ENCODE measurements at places on chromosomes 5 and 9.

DNA sequence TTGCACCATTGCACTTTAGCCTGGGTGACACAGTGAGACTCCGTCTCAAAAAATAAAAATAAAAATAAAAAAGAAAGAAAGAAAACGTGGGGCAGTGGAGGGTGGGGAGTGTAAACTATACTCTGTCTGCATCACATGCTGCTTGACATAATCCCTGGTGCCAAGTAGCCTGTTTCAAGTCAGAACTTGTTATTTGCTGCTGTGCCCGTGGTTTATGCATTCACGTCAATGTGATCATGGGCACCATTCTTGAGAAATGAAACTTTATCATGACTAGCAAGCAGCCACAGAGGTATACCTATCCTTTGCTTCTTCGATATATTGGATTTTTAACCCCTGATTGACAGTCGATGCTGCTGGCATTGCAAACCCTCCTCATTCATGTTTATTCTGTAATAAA is 4.1 kb upstream of the SMU1 start:
- DNase-seq = no peak

GRCh38 chr9:76433836-76434235 is 25.1 kb upstream of the GCNT1 start:
- no peak for DNase-seq

DNA sequence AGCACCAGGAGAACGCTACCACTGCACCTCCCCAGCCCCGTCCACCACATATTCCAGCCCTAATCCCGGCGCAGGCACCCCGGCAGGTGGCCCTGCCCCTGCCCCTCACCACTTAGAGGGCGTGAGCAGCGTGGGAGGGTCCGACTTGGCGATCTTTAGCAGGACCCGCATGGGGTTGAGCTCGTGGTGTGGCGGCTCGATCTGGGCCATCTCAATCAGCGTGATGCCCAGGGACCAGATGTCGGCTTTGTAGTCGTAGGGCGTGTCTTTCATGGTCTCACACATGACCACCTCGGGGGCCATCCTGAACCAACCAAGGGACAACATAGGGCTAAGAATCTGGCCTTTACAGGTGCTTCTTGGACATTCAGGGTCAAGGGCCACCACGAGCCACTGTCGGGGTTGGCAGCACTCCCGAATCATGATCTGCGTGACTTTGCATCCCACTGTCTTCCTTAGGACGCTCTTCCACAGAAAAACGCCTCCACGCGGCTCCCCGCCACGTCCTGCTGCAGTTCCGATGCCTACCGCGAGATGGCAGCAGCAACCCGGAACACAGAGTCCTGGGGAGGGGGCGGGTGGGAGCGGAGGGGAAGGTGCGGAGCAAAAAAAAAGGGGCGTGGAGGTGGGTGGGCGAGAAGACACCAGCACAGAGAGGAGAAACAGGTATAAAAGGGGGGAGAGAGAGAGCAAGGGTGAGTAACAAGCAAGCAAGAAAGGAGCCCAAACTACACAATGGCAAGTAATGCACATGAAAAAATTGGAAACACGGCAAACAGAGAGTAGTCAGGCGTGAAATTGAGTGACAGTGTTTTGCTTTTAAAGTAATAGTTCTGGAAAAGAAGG is 81.3 kb downstream of the STK10 start:
- DNase-seq = no peak

- no peak for DNase-seq
Measured at GRCh38 chr9:90900130-90900529, 98.5 kb downstream of the SYK start.

DNA sequence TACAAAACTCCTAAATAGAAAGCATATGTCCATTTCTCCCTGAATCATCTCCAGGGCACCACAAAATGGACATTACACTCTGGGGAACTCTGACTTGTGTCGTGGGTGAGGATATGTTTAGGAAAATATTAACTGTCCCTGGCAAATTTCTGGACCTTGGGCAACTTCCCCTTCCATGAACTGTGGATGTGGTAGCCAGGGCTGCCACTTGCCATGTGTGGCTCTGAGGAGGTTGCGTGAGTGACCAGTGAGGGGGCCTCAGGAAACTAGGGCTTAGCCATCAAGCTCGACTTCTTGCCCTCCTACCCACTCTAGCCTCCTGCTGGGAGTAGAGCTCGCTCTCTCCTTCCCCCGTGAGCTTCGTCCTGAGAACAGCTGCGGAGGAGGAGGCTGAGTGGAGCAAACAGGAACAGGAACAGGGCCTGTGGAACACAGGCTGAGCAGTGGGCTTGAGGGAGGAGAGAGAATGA is 13.8 kb upstream of the STC2 start:
- DNase-seq = no peak

GRCh38 chr5:92508271-92508670 is 1072.7 kb downstream of the NR2F1-AS1 start:
- no peak for DNase-seq

DNA sequence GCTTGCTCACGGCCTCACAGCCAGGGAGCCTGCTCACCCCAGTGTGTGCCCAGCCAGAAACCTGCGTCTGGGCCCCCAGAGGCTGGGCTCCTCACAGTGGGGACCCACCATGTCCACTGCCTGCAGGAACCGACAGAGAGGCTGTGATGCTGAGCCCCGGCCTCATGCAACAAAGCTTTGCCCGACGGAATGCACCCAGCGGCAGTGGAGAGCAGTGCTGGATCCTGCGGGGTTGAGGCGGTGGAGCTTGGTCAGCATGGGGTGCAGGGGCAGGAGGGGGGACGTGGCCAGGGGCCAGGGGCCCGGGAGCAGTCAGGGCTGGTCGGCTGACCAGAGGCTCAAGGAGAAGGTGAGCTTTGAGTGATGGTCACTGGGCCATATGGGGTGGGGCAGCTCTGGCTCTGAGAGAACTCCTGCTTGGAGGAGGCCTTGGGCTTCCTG is 7.7 kb upstream of the CEP72 start:
- no peak for DNase-seq

- peak; percentile 54 for DNase-seq
Measured at GRCh38 chr9:114387680-114388356, at the start of gene AKNA. Gene AKNA, minus strand, starts transcription at chr9:114387982. Its CDS starts 6,649 bp downstream, at chr9:114381333.

DNA sequence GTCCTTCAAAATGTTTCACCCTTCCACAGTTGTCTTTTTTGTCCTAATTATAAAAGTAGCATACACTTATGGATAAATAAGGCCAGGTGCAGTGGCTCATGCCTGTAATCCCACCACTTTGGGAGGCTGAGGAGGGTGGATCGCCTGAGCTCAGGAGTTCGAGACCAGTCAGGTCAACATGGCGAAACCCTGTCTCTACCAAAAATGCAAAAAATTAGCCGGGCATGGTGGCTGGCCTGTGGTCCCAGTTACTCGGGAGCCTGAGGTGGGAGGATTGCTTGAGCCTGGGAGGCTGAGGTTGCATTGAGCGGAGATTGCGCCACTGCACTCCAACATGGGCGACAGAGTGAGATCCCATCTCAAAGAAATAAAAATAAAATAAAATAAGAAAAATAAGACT is 1.6 kb downstream of the C5orf52 start:
- DNase-seq = no peak

Measured in CMK (cell line).